Stimulated activated CD8-positive, alpha-beta memory T cell treated with anti-CD3 and anti-CD28 coated beads, Interleukin-2, amount 100 ng/mL, for 1 hour (primary cell): ENCODE measurements at places on chromosomes 13 and 19.

DNA sequence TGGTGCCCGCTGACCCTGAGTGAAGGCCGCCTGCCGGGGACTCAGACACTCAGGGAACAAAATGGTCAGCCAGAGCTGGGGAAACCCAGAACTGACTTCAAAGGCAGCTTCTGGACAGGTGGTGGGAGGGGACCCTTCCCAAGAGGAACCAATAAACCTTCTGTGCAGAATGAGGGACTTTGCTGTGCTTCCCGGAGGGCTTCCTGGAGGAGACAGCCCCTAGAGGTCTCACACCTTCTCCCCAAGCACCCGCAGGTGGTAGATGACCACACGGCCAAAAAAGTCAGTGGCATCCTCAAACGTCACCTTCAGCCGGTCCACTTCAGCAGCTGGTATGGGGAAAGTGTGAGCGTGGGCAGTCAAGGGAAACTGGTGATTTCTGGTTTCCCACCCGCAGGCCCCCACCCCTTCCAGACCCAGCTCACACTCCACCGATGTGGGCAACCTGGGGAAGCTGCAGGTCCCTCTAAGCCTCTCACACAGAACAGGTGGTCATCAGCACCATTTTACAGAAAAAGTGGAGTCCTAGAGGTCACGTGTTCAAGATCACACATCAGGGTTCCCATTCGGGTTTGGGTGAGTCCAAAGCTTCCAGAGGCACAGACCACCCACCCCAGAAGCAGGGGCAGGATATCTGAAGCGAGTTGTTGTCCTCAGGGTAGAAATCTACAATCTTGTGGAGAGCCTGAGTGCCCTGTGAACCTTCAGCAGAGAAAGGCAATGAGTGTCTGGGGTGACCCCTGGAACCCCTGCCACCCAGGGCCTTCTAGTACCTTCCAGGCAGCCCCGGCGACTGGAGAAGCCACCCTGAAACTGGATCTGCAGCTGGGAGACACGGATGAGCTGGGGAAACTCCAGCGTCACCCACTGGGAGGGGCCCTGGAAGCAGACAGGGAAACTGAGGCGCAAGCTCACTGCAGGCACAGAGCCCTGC, 1.2 kb downstream of the NR2C2AP start:
- DNase-seq, result no peak

DNA sequence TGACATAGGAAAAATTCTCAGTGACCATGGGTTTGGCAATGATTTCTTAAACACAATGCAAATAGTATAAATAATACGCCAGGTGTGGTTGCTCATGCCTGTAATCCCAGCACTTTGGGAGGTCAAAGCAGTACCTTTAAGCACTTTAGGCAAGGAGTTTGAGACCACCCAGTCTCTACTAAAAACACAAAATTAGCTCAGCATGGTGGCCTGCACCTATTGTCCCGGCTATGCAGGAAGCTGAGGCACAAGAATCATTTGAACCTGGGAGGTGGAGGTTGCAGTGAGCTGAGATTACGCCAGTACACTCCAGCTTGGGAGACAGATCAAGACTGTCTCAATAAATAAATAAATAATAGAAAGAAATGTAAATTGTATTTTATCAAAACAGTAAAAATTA, 356.5 kb upstream of the SLITRK6 start:
- no peak for DNase-seq

GRCh38 chr19:41441321-41441945, 1.5 kb upstream of the ERICH4 start:
- no peak for DNase-seq

DNA sequence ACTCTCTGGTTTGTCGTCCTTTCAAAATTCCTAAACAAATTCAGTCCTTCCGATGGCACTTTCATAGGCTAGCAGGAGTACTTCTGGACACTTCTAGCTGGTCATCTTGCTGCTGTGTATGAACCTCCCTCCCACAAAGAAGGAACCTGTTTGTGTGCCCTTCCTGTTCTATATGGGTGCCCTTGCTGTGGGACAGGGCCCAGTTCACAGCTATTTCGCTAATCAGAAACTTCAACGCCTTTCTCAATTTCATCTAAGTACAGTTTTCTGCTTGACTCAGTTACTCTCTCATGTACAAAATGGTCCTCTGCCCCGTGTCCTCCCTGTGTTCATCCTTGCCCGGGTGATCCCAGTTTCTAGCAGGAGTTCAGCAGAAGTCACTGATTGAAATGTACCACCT, 96.1 kb downstream of the STARD13 start:
- DNase-seq, result no peak

- no peak for DNase-seq
Measured at GRCh38 chr19:1455336-1456120, 5.6 kb downstream of the APC2 start.

DNA sequence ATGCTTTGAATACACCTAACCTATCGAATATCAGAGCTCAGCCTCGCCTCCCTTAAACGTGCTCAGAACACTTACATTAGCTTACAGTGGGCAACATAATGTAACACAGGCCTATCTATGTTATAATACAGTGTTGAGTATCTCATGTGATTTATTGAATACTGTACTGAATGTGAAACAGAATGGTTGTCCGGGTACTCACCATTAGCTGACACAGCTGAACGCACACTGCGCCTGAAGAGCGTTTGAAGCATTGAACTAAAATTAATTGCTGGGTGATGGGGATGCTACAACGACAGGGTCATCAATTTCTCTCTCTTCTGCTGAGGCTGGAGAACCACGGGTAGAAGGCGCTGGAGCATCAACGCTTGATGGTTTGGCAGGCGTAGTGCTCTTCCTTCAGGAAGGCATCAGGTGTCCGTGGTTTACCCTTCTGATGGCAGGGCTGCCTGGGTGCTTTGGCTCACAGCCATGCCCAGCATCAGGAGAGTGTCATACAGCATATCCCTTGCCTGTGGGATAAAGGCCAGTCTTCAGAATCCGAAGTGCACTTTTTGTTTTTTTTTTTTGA, 46.9 kb upstream of the UBE2L5 start:
- no peak for DNase-seq

DNA sequence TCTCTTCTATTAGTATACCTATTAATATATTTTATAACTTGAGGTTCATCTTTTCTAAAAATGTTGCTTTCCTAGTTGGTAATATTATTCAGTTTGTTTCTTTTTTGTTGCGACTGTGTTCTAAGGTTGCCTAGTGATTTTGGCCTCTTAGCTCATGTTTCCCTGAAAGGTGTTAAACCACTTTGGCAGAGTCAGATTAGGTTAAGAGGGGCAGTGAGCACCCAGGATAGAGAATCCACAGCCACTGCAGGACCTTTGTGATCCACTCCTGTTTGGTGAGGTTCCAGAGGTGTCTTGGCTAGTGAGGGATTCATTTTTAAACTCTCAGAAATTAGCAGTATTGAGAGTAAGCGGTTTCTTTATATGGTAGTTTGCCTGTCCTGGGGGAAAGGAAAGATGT, 14.9 kb upstream of the GPR18 start:
- DNase-seq, result no peak

- no peak for DNase-seq
Measured at GRCh38 chr19:33860312-33861090, 63.8 kb downstream of the KCTD15 start.

DNA sequence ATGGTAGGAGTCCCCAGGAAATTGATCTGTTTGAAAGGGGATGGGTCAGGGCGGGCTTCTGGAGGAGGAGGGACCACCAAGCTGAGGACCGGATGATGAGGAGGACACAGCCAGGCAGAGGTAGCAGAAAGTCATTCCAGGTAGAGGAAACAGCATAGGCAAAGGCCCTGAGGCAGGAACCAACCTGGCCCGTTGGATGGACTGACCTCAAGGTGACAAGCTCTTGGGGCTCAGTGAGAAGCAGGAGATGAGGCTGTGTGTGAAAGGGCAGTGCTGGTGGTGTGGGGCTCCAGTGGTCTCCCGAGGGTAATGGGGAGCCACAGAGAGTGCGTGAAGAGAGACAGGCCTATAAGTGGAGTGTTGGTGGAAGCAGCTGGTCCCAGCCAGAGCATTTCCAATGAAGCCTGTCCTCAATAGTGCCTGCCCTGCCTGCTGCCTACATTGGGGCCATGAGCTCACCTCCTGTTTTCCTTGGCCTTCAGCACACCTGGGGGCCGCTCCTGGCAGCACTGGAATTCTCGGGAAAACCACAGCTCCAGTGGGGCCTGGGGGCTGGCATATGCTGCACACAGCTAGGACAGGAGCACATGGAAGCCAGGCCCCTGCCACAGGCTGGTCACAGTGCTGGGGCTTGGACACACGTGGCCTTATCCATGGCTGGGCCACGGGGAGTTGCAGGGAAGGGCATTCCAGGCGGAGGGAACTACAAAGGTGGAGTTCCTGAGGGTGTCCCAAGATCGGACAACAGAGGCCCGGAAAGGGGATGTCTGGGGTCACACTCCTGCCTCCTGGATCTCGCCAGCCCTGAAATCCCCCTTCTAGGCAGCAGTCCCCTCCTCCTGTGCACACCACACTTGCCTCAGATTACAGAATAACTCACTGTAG, 2.3 kb upstream of the COMP start:
- DNase-seq, result no peak

- no peak for DNase-seq
Measured at GRCh38 chr19:46218160-46218559, 11.4 kb upstream of the IGFL1 start.

- DNase-seq, result no peak
Measured at GRCh38 chr13:75754936-75755335, 118.8 kb downstream of the LMO7 start.

DNA sequence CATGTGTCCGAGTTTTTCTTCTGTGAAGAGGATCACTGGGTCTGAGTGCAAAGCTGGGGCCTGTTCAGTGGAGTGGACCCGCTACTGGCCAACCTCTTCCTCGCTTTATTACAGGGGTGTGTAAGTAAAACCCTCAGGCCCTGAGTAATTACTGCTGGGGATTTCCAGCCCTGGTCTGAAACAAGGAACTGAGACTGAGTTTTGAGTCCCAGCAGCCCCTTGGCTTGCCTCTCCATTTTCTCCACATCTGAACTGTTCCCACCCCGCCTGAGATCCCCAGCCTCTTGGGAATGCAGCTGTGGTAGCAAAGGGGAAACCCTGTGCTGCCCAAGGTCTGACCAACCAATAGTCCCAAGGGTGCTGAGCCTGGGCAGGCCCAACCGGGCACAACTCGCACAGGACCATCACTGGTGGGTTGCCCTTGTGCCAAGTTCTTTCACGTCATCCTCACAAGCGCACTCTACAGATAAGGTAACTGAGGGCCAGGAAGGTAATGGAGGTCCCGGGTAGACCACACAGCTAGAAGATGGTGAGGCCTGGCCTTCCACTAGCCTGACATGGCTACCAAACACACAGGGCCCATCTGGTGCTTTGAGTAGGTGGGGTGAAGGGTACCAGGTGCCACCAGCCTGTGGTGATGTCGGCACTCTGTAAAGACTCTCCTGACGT, 13.7 kb upstream of the SLC35E1 start:
- no peak for DNase-seq

DNA sequence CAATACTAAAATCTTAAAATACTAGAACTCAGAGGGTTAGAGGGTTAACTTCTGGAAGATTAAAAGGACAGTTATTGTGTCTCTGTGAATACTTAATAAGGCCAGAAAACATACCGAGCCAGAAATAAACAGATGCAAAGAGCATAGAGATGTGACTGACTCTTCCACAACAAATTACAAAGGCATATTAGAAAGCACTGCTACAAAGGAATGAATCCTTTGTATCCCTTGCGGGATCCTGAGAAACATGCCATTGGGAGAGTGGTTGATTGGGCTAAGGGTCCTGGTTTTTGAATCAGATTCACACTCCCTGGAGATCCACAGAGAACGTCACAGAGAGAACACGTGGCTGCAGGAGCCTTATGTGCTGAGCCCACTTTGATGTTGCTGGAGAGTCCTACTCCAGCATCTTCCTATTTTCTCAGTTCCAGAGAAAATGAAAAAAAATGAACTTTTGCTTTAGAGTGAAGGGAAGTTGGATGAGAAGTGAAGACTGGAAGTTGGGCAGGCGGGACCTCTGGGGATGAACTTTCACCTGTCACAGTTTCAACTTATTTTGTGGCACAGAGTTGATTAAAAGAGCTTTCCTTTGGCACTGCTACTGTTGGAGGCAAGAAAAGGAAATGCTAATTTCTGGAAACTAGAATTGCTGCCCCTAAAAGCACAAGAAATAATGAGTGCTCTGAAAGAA, 309.9 kb downstream of the DCT start:
- no peak for DNase-seq

GRCh38 chr19:1261798-1262622, 7.1 kb upstream of the CIRBP start:
- DNase-seq, result no peak

- DNase-seq, result no peak
Measured at GRCh38 chr13:94057618-94058186, 421.8 kb downstream of the DCT start.

GRCh38 chr19:46186101-46186716, 38.2 kb downstream of the IGFL2 start:
- DNase-seq, result no peak

DNA sequence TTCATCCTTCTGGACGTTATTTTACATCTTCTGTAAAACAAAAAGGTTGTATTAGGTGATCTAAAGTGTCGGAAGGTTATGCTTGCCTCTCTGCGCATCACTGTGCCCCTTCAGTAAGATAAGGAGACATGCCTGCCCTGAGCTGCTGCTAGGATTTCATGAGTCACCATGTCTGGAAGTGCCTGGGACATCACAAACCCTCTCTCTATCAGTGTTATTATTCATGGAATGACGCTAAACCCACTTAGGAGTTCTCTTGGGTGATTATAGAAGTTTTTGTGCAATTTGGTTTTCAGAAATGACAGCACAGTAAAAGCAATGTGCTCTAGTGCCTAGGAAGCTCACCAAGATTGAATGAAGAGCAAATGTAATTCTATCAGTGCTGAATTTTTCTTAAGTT, 617.7 kb downstream of the DCT start:
- DNase-seq, result no peak

GRCh38 chr13:99085808-99086266, 108.0 kb upstream of the DOCK9 start:
- DNase-seq, result no peak
